ENCODE measurements at places on chromosomes 12 and 14. TPM values are rescaled to one million over a fixed set of nuclear protein-coding genes. Genes with fewer than 3 reads are reported as not detected.

Gene TMTC2
- total RNA-seq: 44.1 TPM

- DNase-seq: no peak
- H3K4me1 ChIP-seq: no peaks in the 10 kb centered on the region
- no peaks in the 10 kb centered on the region for H3K36me3 ChIP-seq
- no peak overlapping the region for H3K4me3 ChIP-seq
- H3K27ac ChIP-seq: no peak overlapping the region
- no peaks in the 10 kb centered on the region for H3K27me3 ChIP-seq
Observed at GRCh38 chr12:10243818-10244520, 31.3 kb downstream of the GABARAPL1 start.

DNA sequence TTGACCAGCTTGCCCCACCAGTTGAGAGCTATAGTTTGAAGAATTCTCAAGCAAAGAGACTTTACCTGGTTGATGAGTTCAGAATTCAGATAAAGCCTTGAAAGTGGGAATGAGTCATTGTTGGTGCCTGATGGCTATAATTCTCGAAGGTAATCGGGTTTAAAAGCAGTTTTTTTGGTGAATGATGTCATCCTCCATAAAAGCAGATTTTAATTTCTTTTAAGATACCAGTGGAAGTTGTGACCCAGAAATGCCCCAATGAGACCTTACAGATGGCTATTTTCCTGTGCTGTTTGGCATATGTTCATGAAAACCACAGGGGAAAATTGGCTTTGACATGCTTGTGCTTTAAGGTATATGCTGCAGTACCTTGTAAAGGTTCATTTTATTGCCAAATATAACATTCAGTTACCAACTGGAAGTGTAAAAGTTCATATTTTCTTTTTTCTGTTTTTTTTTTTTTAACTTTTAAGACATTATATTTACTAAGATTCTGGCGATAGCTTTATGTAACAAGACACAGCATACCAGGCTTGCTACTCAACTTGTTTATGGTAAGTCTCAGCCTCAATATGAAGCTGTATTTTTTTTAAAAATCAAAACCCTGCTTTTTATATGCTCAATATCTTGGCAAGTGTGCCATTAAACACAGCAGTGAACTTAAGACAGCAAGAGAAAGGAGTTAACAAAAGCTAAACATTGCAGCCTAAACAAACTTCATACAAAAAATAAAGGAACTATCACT, 119.3 kb downstream of the LMNTD1 start:
- no peaks in the 10 kb centered on the region for H3K27me3 ChIP-seq
- no peaks in the 10 kb centered on the region for H3K4me1 ChIP-seq
- H3K4me3 ChIP-seq: no peak overlapping the region
- H3K27ac ChIP-seq: no peak overlapping the region

DNA sequence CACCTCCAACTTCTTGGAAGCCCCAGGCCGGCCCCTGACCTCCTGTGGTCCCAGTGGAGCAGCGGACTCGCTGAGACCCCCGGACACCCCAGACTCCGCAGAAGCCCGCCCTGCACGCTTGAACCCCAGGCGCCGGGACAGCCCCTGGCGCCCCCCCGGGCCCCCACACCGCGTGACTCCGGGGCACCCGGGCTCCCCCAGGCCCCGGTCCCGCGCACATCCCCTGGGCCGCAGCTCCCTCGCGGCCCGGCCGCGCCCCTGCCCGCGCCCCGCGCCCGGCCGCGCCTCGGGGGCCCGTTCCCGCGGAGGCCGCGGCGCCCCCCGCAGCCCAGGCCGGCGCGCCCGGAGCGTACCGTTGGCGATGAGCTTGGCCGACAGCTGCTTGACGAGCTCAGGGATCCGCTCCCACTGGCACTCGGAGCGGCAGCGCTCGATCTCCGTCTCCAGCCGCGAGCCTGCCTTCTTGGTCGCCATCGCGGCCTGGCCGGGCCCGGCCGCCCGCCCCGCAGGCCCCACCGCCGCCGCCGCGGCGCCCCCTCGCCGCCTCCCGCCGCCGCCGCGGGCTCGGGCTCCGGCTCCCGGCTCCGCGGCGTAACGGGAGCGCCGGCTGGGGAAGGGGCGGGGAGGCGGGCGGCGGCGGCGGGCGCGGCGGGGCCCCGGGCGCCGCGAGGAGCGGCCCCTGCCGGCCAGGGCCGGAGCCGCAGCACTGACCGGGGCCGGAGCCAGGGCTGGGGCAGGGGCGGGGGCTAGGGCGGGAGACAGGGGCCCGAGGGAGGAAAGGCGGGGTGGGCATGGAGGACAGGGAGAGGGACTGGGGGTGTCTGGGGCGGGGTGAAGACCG, at the start of gene TTC7B:
TSS of gene TTC7B (minus strand) at position 609 of the 841 bp plus-strand sequence. CDS start at position 474, 135 bp downstream.
- peak within 1 kb of the TSS; percentile 45 for H3K4me3 ChIP-seq
- H3K36me3 ChIP-seq: no peaks in the 10 kb centered on the region
- peak within 1 kb of the TSS; percentile 52 for H3K27ac ChIP-seq
- no peaks in the 10 kb centered on the region for H3K4me1 ChIP-seq
- DNase-seq: peak; percentile 44

Gene LHX5
- total RNA-seq: not detected

- DNase-seq: no peak
- H3K27ac ChIP-seq: no peak overlapping the region
- no peak overlapping the region for H3K4me3 ChIP-seq
- H3K36me3 ChIP-seq: no peaks in the 10 kb centered on the region
- H3K27me3 ChIP-seq: no peaks in the 10 kb centered on the region
- no peaks in the 10 kb centered on the region for H3K4me1 ChIP-seq
Observed at GRCh38 chr12:80700327-80700726, 7.1 kb upstream of the MYF6 start.

DNA sequence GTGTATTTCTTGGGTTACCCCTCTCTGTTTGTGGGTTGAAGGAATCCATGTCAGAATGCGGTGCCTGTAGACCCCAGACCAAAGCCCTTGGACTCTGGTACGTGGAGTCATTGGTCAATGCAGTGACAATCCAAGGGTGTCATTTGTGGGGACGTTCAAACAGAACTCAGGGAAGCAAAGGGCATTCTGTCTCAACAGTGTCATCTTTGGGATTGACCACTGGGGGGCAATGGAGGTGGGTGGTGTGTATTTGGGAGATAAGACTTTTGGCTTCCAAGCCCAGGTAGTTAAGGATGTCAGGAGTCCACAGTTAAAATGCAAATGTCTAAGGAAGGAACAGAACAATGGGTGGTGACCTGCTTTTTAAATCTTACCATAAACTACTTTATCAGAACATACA, 54.6 kb upstream of the CCDC175 start:
- no peak for DNase-seq
- H3K27me3 ChIP-seq: no peaks in the 10 kb centered on the region
- H3K27ac ChIP-seq: no peak overlapping the region
- H3K4me3 ChIP-seq: no peak overlapping the region

Gene PTPN11
- total RNA-seq: 49.7 TPM

Gene NUDT4
- 107 TPM for total RNA-seq

DNA sequence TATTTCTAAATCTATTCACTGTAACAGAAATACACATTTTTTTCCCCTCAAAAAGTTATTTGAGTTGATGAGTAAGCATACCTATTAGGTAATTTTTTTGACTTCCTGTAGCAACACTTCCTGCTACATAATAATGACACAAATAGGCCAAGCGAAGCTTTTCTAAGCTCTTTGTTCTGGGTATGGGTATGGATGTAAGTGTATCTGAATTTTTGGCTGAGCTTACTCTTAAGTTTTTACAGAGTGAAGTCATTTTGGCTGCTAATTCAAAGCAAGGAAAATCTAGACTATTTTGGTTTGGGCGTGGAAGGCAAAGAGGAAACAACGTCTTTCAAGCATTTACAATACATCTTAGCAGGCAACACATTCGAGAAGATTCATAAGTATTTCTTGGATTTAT, 1206.0 kb upstream of the FLRT2 start:
- no peaks in the 10 kb centered on the region for H3K36me3 ChIP-seq
- no peak for DNase-seq

Gene BDKRB2
- total RNA-seq: 34.6 TPM

GRCh38 chr12:54419088-54419887, at the start of gene ITGA5:
Gene ITGA5, minus strand, starts transcription at chr12:54419266. Its CDS starts 68 bp downstream, at chr12:54419198.
- H3K36me3 ChIP-seq: no peaks in the 10 kb centered on the region
- no peaks in the 10 kb centered on the region for H3K27me3 ChIP-seq
- H3K4me3 ChIP-seq: peak within 1 kb of the TSS; percentile 94
- peak within 1 kb of the TSS; percentile 97 for H3K27ac ChIP-seq

DNA sequence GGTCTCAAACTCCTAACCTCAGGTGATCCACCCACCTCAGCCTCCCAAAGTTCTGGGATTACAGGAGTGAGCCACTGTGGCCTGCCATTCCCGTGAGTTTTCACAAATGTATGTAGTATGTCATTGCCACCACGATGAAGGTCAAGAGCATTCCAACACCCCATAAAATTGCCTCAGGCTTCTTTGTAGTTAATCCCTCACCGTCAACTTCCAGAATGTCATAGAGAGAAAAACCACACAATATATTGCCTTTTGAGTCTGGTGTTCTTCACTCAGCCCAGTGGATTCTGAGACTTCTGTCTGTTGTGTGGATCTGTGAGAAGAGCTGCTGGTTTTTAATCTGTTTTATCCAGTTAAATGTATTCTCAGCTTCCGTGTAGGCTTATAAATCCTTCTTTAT, 12.6 kb upstream of the CFAP251 start:
- H3K27me3 ChIP-seq: no peaks in the 10 kb centered on the region
- DNase-seq: no peak
- H3K36me3 ChIP-seq: no peaks in the 10 kb centered on the region
- no peaks in the 10 kb centered on the region for H3K4me1 ChIP-seq

- H3K27me3 ChIP-seq: no peaks in the 10 kb centered on the region
- no peaks in the 10 kb centered on the region for H3K36me3 ChIP-seq
- no peak overlapping the region for H3K27ac ChIP-seq
- no peak for DNase-seq
- H3K4me1 ChIP-seq: no peaks in the 10 kb centered on the region
- no peak overlapping the region for H3K4me3 ChIP-seq
Observed at GRCh38 chr14:54594537-54594936, 27.6 kb downstream of the SAMD4A start.

DNA sequence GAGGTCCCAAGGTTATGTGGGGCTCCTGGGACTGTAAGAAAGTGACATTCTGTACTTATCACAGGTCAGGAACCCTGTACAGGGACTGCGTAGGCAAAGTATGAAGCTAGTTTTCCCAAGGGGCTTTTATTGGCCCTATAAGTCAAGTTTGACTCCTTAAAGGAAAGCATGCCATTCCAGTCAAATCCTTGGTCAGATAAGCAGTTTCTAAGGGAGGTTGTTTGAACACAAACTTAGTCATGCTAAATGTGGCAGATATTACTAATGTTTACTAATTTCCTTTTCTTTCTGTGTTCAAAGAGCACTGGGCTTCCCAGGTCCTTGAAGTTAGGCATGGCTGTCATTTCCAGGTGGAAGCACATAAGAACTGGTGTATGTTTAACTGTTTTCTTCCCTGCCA, 472.4 kb downstream of the ATP23 start:
- DNase-seq: no peak
- H3K27me3 ChIP-seq: no peaks in the 10 kb centered on the region
- no peak overlapping the region for H3K27ac ChIP-seq

GRCh38 chr14:94665121-94665520, 52.9 kb downstream of the SERPINA3 start:
- H3K36me3 ChIP-seq: no peaks in the 10 kb centered on the region
- no peak overlapping the region for H3K27ac ChIP-seq
- no peak for DNase-seq
- no peaks in the 10 kb centered on the region for H3K4me1 ChIP-seq

DNA sequence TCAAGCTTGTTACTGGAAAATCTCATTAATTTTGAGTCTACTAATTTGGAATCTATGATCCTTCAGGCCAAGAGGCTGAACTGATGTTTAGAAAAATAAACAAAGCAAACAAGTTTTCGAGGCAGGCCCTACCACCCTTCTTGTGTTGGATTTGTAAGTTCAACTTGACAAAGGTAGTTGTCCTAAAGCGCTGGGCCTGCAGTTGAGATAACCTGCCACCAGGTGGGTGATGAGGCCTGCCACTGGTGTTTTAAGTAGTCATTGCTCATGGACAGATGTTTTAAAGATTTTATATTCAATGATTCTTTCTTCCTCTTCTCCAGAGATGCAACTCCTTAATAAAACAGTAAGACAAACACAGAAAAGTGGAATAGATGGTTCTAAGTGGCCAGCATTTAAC, 19.4 kb downstream of the ACVRL1 start:
- H3K27me3 ChIP-seq: no peaks in the 10 kb centered on the region
- no peak for DNase-seq
- H3K36me3 ChIP-seq: no peaks in the 10 kb centered on the region

GRCh38 chr14:36518031-36518585, 1.9 kb downstream of the NKX2-1 start:
- peaks cover 10% of the 10 kb centered on the region for H3K4me1 ChIP-seq
- no peak for DNase-seq
- no peak overlapping the region for H3K4me3 ChIP-seq
- no peaks in the 10 kb centered on the region for H3K36me3 ChIP-seq

- H3K36me3 ChIP-seq: no peaks in the 10 kb centered on the region
- no peaks in the 10 kb centered on the region for H3K4me1 ChIP-seq
- no peaks in the 10 kb centered on the region for H3K27me3 ChIP-seq
- DNase-seq: no peak
Observed at GRCh38 chr12:97276661-97277429, 185.8 kb upstream of the RMST start.

- DNase-seq: no peak
- H3K27ac ChIP-seq: no peak overlapping the region
- no peaks in the 10 kb centered on the region for H3K36me3 ChIP-seq
- no peaks in the 10 kb centered on the region for H3K4me1 ChIP-seq
- no peaks in the 10 kb centered on the region for H3K27me3 ChIP-seq
Observed at GRCh38 chr12:70258605-70259403, 15.6 kb downstream of the CNOT2 start.

Gene ANKS1B
- total RNA-seq: 54.6 TPM

DNA sequence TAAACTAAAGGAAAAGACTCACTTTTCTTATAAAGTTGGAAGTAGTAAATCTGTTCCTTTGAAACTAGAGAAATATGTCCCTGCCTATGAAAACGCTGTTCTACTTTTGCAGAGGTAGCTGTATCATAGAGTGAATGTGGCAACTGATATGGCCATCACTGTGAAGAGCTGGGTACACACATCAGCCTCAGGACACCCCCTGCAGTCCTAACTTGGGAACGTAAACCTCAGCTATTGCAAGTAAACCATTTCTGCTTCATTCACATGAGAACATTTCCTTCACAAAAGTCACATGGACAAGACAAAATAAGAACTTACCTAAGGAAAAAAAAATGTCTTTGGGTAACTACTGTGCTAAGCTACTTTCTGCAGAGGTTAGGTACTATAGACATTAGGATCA, 233.3 kb upstream of the PPFIA2 start:
- H3K27me3 ChIP-seq: no peaks in the 10 kb centered on the region
- no peak overlapping the region for H3K27ac ChIP-seq
- DNase-seq: no peak

GRCh38 chr14:104036212-104036611, 49.3 kb upstream of the ASPG start:
- DNase-seq: no peak
- H3K36me3 ChIP-seq: no peaks in the 10 kb centered on the region
